ENCODE measurements at places on chromosomes 12 and 14.

GRCh38 chr14:105051182-105052109 is 13.8 kb downstream of the GPR132 start:
- no peak for DNase-seq

DNA sequence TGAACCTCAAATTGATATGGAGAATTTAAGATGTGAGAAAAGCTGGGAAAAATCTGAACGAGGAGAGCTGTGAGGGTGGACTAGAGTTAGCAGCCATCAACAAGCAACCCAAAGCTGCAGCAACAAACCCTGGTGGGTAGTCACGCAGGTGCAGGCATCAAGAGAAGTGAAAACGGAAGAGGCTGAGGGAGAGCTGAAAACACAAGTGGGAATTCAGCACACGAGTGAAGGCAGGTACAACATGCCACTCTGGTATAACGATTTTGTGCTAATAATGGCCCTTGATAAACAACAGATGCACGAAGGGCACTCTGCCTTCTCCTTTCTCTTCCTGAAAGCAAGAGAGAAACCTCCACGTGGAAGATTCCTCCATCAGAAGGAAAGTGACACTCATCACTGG is 11.5 kb downstream of the TCL1B start:
- no peak for DNase-seq

DNA sequence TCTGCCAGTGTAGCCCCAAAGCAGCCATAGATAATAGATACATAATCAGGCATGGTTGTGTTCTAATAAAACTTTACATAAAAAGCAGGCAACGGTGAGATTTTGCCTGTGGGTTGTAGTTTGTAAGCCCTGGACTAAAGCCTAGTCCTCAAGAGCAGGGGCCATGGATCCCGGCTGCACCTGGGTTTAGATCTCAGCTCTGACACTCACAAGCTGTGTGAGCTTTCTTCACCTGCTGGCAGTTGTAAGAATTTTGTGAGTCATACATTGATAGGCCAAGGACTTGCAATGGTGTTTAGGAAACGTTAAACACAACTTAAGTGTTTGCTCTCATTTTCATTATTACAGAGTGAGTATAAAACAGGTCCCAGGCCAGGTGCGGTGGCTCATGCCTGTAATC is 395.8 kb upstream of the TBX3 start:
- no peak for DNase-seq

DNA sequence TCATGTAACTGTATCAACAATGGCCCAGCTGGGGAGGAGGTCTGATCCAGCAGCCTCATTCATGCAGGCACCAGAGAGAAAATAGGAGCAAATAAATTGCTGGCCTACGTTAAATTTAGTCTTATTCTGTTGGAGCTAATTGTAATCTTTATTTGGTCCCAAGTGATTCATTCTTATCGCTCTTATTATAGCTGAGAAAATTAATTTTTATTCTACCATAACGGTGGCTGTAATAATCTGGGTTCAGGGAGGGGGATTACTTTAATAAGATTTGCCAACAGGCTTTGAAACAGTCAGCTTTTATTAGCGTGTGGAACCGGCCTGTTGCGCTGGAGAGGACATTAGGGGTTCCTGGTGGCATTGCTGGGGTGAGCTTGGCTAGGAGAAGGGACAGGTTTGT is 254.9 kb downstream of the AACS start:
- no peak for DNase-seq

DNA sequence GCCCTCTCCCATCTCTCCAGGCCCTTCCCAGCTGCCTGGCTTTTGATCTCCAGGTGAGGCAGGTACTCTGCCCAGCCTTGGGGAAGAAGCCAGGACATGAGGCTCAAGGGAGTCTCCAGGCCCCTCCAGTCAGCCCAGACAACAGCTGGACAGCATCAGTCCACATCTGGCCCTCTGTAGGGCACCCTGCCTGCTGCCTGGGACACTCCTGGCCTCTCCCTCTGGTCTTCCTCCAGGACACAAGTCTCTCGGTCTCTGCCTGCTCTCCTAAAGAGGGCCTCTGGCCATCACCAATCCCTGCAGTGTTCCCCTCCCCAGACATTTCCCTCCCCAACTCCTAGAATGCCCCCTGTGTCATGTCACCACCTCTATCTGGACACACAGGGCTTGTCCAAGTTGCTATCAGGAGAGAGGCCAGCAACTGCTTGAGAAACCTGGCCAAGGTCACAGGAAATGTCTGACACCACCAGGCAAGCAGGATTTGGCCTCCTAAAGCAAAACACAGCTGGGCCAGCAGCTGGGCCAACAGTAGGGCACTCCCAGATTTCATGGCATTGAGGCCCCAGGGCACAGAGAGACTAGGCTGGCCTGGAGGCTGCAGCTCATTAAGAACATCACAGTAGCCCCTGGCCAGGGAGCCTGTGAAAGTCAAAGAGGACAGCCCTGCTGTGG is 29.0 kb downstream of the LTBP2 start:
- no peak for DNase-seq

- DNase-seq, result no peak
Measured at GRCh38 chr12:91851741-91852477, 293.7 kb downstream of the BTG1 start.

DNA sequence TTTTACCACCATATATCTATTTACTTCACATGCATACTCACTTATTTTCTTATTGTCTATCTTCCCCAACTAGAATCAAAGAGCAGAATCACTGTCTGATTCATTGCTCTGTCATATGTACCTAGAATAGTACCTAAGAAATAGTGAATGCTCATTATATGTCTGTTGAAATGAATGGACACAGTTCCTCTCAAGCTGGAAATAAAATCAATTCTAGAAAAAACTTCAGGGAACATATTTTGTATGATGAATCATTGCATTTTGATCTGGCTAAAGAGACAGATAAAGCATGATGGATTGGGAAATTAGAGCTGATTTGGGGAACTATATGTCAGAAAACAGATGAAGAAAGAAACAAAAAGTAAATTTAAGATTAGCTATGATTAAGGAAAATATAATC is 623.3 kb downstream of the C12orf50 start:
- DNase-seq, result no peak

DNA sequence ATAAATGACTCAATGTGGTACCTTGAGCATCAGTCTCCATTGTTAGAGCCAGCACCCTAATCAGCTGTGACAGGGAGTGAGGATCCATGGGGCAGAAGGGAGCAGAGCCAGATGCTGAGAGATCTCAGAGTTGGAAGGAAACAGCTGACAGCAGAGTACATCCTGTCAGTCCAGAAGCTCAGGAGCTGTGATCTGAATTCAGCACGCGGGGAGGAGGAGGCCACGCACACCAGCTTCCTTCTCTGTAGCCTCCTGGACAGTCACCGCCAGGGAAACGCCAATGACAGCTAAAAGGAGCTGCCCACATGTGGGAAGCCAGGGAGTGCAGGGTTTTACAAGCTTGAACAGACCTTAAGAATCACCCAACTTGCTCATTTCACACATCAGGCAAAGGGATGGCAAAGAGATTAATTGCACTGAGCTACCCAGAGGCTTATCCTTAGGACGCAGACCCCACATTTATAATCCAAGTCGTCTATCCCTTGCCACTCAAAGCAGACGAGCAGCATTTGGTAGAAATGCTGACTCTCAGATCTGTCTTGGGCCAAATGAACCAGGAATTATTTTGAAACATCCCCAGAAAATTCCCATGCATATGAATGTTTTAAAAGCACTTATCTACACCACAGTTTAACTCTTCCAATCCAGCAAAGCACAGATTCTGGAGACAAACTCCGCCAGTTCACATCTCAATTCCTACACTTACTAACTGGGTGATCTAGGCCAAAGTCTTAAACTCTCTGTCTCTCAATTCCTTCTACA is 322.6 kb upstream of the TMTC1 start:
- no peak for DNase-seq

GRCh38 chr12:72546106-72546505 is 273.9 kb downstream of the TRHDE start:
- DNase-seq, result no peak

- no peak for DNase-seq
Measured at GRCh38 chr12:26461776-26462175, 266.4 kb downstream of the SSPN start.

- peak; percentile 95 for DNase-seq
Measured at GRCh38 chr12:532908-533565, 73.3 kb downstream of the B4GALNT3 start.

GRCh38 chr14:77032491-77032843 is 4.0 kb upstream of the IRF2BPL start:
- no peak for DNase-seq

- no peak for DNase-seq
Measured at GRCh38 chr12:89951050-89951693, 242.5 kb upstream of the ATP2B1 start.

DNA sequence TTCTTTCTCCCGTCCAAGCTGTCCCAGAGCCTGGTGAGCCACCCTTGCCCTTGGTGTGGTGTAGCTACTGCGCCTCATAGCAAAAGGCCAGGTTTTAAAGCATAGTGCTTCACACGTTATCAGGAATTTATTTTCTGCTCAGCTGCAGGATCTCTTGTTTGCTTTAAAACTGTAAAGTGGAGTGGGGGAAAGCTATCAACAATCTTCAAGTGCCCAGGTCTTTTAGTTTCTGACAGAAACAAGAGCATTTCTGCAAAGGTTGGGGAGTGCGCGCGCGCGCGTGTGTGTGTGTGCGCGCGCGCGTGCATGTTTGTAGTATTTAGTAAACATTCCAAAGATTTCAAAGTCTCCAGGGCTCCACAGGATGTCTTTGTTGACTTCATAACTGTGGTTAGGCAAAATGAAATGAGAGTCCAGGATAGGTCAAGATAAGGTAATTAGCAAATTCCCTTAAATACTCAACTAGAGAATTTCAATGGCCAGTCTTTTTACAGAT is 45.5 kb downstream of the EML1 start:
- DNase-seq, result no peak

DNA sequence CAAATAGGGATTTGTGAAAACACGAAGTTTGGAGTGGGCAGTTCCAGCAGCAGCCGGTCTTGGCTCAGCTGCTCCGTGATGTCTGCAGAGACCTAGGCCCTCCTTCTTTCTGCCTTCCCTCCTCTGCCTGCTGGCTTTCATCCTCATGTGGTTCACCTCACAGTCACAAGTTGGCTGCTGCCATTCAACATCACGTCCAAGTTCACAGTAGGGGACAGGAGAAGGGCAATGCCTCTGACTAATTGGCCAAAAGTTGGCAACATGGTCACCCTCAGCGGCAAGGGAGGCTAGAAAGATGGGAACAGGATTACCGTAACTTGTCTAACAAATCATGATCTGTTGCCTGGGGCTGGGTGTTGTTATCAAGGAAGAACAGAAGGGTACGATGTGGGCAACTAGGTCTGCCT is 7.8 kb upstream of the CACNA2D4 start:
- DNase-seq, result no peak

DNA sequence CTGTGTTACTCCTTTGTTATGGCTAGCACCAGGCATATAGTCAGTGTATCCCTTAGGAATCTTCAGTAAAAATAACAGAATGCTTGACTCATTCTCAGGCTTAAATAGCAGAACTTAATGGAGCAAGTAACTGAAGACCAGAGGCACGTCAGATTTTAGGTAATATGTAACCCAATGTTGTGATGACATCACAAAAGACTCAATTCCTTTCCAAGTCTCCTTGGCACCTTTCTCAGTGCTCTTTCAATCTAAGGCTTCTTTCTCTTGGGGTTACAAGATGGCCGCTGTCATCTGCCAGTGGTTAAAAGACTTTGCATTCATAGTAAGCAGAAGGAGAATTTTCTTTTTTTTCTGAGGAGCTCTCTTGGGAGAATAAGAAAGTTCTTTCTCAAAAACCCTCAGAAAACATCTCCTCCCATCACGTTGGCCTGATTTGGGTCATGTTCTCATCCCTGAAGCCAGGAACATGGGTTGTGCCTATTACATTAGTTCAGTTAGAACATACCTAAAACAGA is 33.4 kb upstream of the DCN start:
- DNase-seq, result no peak

- DNase-seq, result no peak
Measured at GRCh38 chr12:124395284-124395752, 100.4 kb downstream of the RFLNA start.

GRCh38 chr14:64614805-64615391 is 65.1 kb downstream of the PPP1R36 start:
- no peak for DNase-seq

DNA sequence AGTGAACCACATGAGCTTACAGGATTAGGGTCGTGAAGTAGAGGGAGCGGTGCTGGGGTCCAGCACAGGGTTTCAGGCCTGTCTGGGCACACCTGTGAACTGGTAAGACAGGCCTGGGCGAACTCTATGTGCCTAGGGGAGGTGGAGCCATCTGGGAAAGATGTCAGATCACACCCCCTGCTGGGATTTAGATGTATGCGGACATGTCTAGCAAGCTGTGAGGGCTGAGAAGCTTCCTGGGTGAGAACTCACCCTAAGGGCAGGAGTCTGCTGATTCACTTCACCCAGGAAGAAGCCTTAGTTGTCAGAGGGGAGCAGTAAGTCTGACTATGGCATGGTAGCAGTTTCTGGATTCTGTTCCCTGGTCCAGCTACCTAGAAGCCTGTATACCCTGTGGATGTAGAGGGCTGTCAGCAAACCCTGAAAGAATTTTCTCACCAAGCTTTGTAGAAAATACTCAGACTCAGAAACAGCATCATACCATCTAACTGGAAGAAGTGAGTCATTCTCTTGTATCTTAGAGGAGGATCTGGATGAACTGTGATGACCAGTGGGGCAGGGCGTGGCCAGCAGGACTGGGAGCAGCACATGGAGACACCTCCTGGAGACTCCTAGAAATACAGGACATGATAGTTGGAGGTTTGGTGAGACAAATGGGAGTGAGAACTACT is 11.2 kb upstream of the PYGL start:
- peak; percentile 92 for DNase-seq

Data from GM04504 (cell line).